ENCODE measurements at places on chromosomes 13 and 19. TPM values are rescaled to one million over a fixed set of nuclear protein-coding genes. Genes with fewer than 3 reads are reported as not detected.

Gene PRR19
- 0.62 TPM for total RNA-seq

Gene CBARP
- not detected for total RNA-seq

DNA sequence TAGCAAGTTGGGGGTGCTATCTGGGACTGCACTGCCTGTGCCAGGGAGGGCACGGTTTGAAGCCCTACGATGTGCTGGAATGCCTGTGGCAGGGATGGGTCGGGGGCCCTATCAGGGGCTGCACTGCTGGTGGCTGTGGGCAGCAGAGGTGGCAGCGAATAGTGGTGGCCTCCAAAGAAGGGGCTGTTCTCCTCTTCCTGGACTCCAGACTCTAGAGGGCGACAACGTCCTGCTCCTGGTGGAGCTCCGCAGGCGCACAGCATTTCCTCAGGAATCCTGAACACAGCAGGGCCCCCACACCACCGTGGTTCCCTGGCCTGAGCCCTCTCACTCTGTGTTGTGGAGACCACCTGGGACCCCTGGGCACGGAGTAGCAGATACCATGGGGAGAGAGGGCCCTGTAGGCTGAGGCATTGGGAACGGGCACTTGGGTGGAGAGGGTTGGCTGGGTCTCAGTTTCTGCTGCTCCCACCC, 145.6 kb downstream of the TNFRSF19 start:
- no peak for DNase-seq

- no peak for DNase-seq
Observed at GRCh38 chr19:33904681-33905080, 108.0 kb downstream of the KCTD15 start.

DNA sequence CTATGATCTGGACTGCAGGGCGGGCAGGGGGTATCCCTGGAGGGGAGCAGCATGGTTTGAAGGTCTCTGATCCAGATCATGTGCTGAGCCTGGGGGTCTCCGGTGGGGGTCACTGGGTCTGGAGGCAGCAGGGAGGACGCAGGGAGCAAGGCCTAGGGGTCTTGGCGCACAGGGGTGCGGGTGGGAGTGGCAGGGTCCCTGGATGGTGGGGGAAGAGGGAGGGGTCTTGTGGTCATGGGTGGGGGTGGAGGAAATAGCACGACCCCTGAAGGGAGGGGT, 1.9 kb downstream of the BTBD2 start:
- no peak for DNase-seq

Gene SLC17A7
- total RNA-seq = 0.25 TPM

GRCh38 chr13:51928231-51928630, 66.5 kb downstream of the CCDC70 start:
- DNase-seq = no peak

Gene TTYH1
- total RNA-seq = 0.72 TPM

DNA sequence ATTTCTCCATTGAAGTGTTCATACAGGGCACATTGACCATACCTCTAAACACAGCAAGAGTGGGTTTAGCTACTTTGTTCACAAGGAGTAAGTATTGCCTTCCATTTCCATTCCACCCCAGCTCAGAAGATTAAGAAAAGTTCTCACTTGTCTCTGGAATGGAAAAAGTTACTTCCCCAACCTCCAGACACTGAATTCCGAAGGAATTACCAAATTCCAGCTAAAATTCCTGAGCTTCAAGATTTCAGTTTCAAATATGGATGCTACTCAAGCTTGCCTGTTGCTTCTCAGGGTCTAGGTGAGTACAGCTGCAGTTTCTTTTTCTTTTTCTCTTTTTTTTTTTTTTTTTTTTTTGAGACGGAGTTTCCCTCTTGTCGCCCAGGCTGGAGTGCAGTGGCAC, 33.6 kb downstream of the TEX26 start:
- DNase-seq = no peak

Gene HS6ST3
- not detected for total RNA-seq

DNA sequence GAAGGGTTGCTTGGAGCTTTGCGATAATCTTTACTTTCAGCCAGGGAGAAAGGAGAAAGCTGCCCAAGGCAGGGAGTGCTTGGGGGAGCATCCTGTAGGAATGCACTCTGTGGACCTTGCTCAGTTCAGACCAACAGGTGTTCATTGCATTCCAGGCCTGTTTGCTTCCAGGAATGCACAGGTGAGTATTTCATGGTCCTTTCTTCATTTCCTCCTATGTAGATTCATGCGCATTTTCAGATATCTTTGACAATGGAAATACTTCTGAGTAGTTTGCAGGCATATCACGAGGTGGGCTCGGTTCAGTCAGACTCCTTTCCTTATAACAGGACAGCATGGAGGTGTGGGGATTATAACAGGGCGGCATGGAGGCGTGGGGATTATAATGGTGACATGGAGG, 254.8 kb downstream of the FGF9 start:
- no peak for DNase-seq

GRCh38 chr19:55654868-55655647, at the start of gene U2AF2:
TSS of gene U2AF2 (plus strand) at chr19:55655035. CDS start at chr19:55655105, 70 bp downstream.
- peak; percentile 95 for DNase-seq

- no peak for DNase-seq
Observed at GRCh38 chr19:1270213-1270853, 1.2 kb downstream of the CIRBP start.

- DNase-seq = peak; percentile 51
Observed at GRCh38 chr13:73521290-73521624, 462.5 kb downstream of the KLF5 start.

DNA sequence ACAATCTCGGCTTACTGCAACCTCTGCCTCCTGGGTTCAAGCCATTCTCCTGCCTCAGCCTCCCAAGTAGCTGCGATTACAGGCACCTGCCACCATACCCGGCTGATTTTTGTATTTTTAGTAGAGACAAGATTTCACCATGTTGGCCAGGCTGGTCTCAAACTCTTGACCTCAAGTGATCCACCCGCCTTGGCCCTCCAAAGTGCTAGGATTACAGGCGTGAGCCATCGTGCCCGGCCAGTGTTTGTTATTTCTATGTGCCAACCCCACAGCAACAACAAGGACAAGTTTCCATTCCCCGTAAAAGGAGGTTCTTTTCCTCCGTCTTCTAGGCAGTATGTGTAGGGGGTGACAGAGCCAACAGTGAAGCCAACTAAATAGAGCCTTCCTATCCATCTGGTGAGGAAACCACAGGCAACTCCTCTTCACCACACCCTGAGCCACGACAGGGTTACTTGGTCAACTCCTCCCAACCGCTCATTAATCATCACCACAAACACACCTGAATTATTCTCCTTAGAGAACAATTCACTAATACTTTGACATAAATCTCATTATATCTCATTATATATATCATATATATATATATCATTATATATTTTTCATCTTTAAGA, 25.5 kb downstream of the FOXO1 start:
- peak; percentile 35 for DNase-seq

- DNase-seq = no peak
Observed at GRCh38 chr13:36848199-36848982, 29.4 kb downstream of the RFXAP start.

DNA sequence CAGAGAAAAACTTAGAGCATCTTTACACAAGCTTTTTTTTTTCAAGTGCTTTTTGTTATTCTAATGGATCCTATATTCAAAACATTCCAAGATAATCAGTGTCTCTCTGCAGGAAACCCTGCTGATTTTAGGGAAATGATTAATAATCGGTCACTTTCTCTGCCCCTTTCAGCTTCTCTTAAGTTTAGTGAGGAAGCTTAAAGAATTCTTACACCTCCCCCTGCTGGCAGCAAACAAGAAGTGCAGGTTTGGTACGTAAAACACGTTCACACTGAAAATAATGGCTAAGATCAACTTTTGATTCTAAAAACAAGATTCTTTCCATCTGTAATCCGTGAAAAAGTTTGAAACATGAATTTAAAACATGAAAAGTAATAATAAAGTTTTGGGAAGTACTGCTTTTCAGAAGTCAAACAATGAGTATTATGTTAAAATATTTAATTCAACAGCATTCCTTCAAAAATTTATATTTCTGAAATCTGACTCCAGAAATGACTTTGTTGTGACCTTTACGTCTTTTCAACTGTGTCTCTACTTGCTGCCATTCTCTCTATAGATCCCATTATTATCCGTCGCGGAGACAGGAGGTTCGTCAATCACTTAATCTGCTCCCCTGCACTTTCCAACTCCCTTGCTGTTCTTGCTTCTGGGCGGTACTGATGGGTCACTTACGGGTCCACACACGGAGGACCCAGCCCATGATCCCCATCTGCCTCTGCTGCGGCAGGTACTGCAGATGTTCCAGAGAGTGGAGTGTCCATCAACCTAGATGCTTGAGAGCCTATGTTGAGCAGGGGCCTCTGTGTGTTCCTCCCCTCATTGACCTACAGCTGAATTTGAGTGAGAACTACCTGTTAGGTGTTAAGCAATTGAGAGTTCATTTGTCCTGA, 203.1 kb upstream of the EDNRB start:
- peak; percentile 41 for DNase-seq

Gene PRR12
- 41.5 TPM for total RNA-seq

DNA sequence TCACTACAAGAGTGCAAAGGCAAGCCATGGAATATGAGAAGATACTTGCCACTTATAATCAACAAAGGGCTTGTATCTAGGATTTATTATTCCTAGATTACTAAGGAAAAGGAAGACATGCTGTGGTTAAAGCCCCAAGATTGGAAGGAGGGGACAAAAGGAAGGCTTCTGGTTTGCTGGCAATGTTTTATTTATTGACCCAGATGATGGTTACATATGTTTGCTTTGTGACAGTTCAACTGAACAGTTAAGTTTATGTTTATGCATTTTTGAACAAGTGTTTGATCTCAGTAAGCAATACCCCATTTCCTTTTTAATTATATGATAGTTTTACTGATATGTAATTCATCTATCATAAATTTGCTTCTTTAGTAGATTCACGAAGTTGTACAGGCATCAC, 40.3 kb downstream of the CDADC1 start:
- no peak for DNase-seq

DNA sequence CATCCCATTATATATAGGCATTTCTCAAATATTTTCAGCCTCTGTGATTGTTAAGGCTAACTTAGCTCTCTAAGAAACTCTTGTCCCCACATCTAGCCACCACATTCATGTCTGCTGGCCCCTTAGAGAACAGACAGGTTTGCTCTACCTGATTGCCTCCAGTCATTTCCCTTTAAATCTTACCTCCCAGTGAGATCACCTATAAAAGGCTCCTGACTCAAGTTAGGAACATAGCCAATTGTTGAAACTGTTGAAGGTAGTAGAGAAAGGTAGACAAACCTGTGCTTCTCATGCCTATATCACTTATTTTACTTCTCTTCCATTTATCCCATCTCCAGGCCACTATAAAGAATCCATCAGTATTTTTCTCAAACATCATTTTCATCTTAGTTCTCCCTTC, 771.4 kb downstream of the DIAPH3 start:
- DNase-seq = no peak

DNA sequence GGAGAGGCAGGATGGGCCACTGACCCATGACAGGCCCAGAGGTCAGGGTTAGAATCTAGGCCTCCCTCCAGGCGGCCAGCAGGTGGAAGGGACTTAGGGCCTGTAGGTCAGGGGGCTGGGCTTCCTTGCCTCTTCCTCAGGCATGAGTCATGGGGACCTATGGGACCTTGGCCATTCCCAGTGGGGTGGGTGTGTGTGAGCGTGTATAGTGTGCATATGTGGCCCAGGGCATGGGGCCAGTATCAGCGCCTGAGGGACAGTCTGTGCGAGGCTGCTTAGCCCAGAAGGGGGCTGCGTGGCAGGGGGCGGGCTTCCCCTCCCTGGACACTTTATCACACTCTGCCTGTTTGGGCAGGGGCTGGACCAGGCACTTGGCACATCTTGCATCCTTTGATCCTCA, 13.3 kb downstream of the KCTD15 start:
- no peak for DNase-seq

Gene CEACAM21
- total RNA-seq = 72.0 TPM

DNA sequence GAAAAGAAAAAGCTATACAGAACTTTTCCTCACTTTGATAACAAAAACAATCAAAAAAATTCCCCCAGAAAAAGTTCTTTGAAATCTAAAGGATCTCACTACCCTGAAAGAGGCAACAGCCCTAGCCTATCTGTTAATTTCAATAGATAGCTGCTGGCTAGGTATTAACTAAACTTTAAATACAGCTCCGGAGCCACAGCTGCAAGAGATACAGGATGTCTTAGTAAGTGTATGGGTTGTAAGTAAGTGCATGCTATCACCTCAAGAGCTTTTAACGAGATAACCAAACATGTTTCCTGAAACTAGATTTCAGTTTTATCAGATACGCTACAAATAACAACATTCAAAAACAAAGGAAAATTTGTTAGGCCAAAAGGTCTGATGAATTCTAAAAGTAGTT, 148.4 kb downstream of the KLF12 start:
- peak; percentile 34 for DNase-seq

Gene RAB3A
- total RNA-seq = 5.2 TPM

Gene TMEM86B
- total RNA-seq = 12.7 TPM

DNA sequence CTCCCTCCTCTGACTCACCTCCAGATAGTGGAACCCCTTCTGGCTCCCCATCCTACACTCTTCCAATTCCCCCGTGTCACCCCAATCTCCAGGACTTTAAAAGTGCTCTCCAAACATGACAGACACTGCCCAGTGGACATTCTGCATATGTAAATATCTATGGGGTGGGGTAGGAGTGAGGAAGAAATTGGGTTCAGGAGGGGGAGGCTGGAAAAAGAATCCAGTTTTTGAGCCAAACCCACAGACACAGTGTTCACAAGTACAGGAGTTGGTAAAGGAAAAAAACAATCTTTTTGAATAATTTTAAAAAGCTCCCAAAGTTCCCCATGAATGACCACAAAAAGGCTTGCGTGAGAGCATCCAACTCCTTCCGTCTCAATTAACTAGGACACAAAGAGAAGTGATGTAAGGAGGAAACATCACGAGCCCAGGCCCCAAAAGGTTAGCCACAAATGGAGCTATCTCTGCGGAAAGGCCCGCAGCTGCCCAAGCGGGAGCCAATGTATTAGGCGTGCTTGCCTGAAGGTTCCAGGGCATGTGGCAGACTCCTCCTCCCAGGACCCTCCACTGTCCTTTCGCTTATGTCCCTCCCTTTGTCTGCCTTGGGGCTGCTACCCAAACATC, 18.0 kb downstream of the ZC3H4 start:
- DNase-seq = no peak

Gene SIGLEC7
- total RNA-seq = not detected

- DNase-seq = no peak
Observed at GRCh38 chr13:33958964-33959363, 141.0 kb downstream of the RFC3 start.

DNA sequence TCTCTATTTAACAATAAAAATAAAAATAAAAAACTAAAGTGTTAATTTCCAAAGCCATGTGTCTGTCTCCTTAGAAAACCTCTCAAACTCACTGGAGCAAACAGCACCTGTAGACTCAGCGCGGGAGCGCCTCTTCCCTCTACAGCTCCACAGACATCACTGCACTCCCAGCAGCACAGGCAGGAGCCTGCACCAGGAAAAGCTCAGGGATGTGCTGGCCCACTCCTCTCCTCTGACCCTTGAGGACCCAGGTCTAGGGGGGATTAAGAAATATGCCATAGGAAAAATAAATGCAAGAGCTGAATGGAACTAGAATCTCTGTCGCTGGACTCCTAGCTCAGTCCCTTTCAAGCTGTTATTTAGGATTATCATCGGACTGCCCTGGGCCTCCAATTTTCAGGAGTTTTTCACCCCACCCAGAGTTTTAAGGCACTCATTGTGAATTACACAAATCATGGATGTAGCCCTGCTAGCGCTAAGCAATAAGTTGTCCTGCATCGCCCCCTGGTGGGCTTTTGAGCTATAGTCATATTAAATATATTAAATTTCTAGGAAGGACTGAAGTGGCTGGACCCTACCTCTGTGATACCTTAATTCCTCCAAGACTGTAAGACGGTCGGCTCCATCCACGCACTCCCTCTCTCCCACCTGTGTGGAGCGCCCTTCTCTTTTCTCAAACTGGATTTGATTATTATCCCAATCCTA, 333.9 kb downstream of the UQCRFS1 start:
- peak; percentile 71 for DNase-seq

Gene LILRA1
- not detected for total RNA-seq

All from activated CD4-positive, alpha-beta T cell treated with anti-CD3 and anti-CD28 coated beads, Interleukin-2, amount 10 ng/mL, durations not matched to agents 7 days and 5 days (primary cell).